NB4 (cell line): ENCODE measurements at places on chromosomes 13 and 19.

GRCh38 chr19:4208385-4209094, 20.8 kb upstream of the EBI3 start:
- DNase-seq, result peak; percentile 35

DNA sequence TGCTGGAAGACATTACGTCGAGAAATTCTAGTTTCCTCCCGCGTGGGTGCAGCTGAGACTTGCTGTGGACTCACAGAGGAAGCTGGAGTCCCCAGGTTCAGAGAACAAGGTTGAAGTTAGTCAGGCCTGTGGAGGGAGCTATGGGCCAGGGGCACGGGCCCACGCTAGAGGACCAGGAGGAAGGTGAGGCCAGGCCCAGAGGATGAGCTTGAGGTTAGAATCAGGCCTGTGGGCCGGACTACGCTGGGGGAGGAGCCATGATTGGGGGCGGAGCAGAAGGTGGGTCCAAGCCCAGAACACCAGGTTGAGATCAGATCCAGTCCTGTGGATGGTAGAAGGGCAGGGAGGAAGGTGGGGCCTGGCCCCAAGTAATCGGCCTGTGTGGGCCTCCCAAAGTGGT, 32.6 kb downstream of the ZNF846 start:
- no peak for DNase-seq

- no peak for DNase-seq
Measured at GRCh38 chr19:42558450-42559150, 30.3 kb upstream of the CEACAM1 start.

GRCh38 chr13:23901365-23901764, 4.1 kb upstream of the C1QTNF9B start:
- DNase-seq, result no peak

DNA sequence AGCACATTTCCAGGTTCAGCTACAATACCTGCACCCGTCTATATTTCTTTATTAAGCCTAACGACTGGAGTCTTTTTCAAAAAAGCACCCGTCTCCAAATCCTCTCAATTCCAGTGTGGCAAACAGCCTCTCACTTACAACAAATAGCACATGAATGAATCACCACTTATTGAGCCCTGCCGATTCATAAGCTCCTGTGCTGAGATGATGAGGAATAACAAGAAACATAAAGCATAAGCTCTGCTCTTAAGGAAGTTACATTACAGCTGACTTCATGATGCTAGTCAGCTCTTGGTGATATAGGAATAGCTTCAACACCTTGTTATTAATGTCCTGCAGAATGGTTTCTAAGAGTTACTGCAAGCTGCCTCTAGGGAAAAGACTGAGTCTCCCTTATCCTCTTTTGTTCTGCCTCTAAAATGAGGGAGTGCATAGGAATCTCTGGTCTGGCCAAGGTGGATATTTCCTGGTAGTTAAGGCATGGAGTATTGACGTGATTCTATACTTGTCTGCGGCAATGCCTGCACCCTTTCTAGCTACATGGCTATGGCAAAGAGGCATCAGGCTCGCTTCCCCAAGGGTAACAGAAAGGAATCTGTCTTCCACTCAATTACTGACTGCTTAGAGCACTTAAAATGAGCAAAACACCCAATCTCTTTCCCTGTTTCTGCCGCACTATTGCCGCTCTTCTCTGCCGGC, 195.7 kb downstream of the KLF12 start:
- DNase-seq, result no peak

DNA sequence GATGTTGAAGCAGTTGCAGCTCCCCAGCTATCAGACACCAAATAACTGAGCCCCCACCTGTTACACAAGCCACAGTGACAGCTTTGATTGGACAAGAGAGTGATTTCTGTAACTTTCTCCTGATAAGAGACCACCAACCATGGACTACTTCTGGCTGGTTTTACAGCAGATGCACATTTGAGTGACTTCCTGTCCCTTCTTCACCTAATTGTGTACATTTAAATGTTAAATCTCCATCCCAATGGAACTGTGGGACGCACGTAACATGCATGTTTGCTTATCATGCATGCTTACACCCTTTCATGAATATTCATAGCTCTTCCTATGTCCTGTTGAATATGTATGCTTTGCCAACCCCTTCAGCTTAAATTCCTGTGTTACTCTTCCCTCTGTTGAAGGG, 6.0 kb upstream of the TNFSF11 start:
- no peak for DNase-seq

- DNase-seq, result no peak
Measured at GRCh38 chr19:35055715-35056179, 14.2 kb downstream of the HPN start.

DNA sequence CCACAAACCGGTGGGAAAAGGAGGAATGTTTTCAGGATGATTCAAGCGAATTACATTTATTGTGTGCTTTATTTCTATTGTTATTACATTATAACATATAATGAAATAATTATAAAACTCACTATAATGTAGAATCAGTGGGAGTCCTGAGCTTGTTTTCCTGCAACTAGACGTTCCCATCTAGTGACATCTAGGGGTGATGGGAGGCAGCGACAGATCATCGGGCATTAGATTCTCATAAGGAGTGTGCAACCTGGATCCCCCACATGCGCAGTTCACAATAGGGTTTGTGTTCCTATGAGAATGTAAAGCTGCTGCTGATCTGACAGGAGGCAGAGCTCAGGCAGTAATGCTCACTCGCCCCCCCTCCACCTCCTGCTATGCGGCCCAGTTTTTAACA, 54.5 kb downstream of the SPTBN4 start:
- DNase-seq, result peak; percentile 52

- DNase-seq, result peak; percentile 27
Measured at GRCh38 chr13:27370305-27370872, 54.0 kb upstream of the GTF3A start.

DNA sequence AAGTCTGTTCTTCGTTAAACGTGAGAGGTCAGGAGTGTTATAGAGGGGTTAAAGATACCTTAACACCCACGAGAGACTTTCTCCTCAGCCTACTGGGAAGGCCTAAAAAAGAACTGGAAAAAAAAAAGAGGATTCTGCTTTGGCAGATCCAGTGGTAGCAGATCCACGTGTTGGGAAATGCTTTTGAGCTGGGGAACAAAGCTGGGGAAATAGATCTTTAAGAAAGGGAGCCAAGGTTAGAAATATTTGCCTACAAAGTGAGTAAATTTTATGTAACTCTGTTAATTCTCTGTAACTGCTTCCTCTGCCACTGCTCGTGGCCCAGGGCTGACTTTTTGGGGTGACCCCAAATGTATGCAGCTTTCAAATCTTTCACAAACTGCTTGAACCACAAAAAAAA, 11.7 kb downstream of the RFX2 start:
- DNase-seq, result no peak

- peak; percentile 15 for DNase-seq
Measured at GRCh38 chr13:40149611-40150274, 494.3 kb downstream of the COG6 start.

DNA sequence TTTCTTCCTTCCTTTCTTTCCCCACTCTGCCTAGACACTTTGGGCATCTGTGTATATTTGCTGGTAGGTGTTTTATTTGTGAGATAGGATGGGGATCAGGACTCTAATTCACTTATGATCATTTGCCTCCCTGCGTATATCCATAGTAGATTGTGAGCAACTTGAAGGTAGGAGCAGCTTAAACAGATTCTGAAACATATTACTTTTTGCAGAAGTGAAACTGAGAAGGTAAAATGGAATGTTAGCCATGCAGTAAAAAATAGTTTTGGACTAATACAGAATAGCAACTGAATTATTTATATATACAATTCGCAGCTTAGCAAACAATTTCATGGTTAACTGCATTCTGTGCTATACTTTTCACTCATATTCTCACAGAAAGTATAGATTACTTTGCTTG, 38.7 kb downstream of the RNF6 start:
- DNase-seq, result no peak

- DNase-seq, result no peak
Measured at GRCh38 chr19:23558541-23558940, 128.5 kb downstream of the ZNF675 start.

DNA sequence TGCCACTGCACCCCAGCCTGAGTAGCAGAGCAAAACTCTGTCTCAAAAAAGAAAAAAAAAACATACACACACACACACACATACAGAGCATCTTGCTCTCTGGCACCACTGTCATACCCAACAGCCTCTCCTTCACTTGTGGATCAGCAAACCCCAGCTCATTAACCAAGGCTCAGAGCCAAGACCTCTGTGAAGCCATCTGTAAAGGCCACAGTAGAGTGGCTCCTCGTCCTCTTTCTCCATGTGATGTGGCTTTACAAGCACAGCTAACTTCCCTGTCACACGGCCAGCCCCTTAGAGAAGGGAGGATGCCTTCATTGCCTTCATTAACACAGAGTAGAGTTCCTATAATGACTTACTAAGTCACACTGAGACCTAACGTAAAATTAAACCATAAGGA, 62.7 kb upstream of the LSM14A start:
- no peak for DNase-seq

DNA sequence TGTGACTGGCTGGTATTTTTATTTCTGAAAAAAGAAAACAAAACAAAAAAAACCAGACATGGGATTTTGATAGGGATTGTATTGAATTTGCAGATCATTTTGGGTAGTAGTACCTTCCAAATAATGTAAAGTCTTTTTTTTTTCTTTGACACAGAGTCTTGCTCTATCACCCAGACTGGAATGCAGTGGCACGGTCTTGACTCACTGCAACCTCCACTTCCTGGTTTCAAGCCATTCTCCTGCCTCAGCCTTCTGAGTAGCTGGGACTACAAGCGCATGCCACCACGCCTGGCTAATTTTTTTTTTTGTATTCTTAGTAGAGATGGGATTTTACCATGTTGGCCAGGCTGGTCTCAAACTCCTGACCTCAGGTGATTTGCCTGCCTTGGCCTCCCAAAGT, 4.2 kb downstream of the ZNF101 start:
- no peak for DNase-seq

DNA sequence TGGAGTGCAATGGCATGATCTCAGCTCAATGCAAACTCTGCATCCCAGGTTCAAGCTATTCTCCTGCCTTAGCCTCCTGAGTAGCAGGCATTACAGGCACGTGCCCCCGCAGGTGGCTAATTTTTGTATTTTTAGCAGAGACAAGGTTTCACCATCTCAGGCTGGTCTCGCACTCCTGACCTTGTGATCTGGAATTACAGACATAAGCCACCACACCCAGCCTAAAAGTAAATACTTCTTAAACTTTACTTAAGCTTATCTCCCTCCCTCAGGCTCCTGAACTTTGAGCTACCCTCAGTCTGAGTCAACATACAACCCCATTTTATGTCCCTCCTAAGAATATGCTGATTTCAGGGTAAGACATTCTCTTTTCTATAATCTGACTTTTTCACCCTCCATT, 66.1 kb downstream of the ZNF486 start:
- no peak for DNase-seq

DNA sequence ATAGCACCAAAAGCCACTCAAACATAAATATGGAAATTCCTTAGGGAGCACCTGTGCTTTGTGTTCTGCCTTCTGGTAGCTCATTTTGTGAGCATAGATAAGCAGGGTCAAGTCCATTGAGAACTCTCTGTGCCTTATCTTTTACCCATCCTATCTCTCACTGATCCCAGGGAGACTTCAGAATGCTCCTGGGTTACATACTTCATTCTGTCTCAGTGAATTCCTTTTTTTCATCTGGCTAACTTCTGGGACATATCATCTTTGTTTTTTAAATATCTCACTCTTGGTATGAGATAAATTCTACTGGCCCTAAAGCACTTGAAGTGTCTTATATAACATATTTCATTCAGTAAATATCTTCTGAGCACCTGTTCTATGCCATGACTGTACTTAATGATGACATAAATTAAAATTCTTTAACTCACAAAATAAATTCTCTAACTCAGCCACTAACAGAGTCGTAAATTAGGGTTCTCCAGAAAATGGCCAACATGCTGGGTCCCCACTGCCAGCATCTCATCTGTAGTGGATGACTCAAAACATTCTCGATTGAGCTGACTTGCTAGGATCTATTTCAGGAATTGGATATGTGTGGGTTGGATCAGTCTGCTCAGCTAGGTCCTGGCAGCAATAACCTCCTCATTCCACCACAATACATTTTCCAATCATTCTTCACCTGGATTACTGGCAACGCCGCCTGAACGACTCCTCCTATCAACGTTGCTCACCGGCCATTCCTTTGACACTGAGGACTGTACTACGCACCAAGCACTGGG, 170.2 kb downstream of the FOXO1 start:
- DNase-seq, result no peak

DNA sequence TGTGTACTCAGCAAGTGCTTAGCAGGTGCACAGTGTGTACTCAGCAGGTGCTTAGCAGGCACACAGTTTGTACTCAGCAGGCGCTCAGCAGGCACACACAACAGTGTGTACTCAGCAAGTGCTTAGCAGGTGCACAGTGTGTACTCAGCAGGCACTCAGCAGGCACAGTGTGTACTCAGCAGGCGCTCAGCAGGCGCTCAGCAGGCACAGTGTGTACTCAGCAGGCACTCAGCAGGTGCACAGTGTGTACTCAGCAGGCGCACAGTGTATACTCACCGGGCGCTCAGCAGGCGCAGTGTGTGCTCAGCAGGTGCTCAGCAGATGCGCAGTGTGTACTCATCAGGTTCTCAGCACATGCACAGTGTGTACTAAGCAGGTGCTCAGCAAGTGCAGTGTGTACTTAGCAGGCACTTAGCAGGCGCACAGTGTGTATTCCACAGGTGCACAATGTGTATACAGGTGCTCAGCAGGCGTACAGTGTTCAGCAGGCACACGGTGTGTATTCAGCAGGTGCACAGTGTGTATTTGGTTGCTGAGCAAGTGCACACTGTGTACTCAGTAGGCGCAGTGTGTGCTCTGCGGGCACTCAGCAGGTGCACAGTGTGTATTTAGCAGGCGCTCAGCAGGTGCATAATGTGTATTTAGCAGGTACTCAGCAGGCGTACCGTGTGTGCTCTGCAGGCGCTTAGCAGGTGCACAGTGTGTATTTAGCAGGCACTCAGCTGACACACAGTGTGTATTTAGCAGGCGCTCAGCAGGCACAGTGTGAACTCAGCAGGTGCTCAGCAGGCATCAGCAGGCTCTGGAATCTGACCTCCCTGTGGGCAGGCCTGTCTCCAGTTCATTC, 15.1 kb downstream of the CRTC1 start:
- DNase-seq, result no peak

DNA sequence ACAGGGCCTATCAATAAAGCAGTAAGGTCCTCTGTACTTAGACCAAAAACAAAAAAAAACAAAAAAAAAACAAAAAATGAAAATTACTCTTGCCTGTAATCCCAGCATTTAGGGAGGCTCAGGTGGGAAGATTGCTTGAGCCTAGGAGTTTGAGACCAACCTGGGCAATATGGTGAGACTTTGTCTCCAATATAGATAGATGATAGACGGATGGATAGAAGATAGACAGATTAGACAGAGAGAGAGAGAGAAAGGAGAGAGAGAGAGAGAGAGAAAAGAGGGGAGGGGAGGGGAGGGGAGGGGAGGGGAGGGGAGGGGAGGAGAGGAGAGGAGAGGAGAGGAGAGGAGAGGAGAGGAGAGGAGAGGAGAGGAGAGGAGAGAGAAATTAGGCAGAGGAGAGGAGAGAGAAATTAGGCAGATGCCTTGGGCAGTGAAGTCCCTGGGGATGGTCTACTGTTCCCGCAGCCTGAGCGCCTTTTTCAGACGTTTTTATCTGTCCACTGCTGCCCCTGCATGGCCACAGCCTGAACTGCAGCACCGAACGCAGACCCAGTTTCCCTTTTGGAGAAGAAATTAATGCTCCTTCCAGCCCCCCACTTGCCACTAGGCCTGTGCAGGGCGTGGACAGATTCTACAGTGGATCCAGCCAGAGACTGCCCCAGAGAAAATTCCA, 9.8 kb upstream of the ZNF627 start:
- peak; percentile 84 for DNase-seq
